ENCODE measurements at places on chromosomes 5 and 9.
A peak's percentile ranks its signal among the peaks of the same experiment; 100 is the strongest.

DNA sequence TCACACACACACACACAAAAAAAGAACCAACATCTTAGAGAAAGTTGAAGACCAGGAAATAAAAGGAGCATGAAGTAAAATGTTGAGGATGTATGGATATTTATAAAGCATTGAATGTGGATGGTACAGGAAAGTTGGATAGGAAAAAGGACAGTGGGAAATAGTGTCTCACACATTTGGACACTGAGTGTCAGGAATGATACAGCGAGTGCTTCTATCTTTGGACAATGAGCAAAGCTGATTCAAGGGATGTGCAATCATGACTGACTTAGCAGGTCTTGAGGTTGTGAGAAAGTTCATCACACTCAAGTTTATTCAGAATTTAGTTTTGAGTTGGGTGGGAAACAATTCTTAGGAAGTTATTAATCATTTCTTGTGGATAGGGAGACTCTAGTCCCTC, 50.1 kb upstream of the SRP19 start:
- no peak for DNase-seq

DNA sequence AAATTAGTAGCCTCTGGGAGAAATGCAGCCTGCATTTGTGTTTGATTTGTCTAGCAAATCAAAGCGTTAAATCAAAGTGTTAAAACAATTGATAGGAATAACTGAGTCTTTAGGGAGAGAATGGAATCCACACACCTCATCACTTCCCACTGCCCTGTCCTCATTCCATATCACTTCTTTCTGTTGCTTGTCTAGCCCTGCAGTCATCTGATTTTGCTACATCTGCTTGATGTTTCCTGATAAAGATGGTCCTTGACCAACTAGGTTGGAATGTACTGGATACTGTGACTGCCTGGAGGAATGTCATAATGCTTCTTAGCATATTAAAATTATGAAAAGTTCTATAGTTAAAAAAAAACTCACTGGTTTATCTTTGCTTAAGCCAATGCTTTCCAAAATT, 119.9 kb downstream of the DOCK2 start:
- no peak for DNase-seq

GRCh38 chr9:7259544-7260241, 501.9 kb downstream of the KDM4C start:
- no peak for DNase-seq

DNA sequence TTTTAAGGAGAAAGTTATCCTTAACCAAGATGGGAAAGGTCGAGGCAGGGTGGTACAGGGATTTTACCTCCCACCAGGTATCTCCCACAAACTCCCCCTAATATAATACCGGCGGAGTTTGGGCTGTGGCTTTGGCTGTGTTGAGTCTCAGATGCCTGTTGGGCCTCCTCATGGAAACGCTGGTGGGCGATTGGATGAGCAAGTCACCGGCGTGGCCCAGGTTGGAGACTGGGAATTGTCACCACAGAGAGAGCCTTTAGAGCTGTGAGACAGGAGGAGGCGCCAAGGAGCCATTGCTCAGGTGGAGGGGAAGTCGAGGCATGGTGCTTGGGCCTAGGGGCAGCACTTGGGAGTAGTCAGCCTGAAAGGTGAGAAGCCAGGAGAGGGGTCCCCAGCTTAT, 3.4 kb upstream of the CAMSAP1 start:
- no peak for DNase-seq

- no peak for DNase-seq
Observed at GRCh38 chr9:31320494-31320893, 1063.9 kb upstream of the ACO1 start.

GRCh38 chr5:65769539-65769938, 47.5 kb downstream of the NLN start:
- DNase-seq, result no peak

DNA sequence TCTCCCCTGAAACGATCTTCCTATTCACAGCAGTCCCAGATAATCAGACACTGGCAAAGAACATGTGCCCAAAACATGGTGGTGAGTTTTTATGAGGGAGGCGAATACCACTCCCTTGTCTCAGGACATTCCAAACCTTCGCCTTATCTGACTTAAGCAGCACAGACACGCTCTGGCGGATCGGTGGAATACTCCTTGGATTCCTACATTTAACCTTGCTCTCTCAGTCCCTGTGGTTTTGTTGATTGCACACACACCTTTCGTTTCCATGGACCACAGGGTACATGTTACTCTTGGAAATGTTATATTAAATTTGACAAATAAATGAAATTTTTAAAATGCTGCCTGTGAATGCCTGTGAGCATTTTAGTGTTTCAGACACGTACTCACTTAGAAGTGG, 87.8 kb upstream of the CPEB4 start:
- DNase-seq, result no peak

GRCh38 chr9:88979021-88979420, 12.2 kb upstream of the S1PR3 start:
- DNase-seq, result no peak

DNA sequence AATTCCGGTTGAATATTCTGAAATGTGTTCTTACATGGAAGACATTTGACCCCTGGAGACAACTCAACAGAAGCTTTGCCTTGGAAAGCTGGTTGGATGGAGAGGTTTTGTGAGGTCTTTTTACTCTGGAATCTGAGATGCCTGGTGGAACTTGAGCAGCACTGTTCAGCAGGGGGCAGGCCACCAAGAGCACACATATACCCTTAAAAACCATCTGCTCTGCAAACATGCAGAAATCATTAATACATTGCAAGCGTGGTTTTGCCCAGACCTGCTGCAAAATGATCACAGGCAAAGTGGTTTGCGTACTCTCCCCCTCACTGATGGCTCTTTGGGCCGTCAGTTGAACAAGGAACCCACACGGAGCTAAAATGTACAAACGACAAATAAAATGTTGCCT, 32.8 kb upstream of the DAP start:
- DNase-seq, result no peak

DNA sequence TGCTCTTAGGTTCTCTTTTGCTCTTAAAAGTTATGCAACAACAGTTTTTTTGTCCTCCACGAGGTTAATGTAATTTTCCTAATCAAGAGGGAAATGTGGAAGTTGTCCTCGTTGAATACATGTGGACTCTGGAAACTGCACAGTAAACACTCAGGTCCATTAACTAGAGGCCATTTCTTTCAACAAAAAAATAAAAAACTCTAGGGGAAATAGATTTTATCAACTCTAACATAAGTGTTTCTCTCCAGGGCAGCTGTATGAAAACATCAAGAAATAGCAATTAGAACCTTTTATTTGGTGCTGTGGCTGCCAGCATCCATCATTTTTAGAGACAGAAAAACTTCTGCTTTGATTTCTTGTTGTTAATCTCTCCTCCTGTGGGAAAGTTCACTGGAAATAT, 288.6 kb downstream of the ICE1 start:
- DNase-seq, result no peak

DNA sequence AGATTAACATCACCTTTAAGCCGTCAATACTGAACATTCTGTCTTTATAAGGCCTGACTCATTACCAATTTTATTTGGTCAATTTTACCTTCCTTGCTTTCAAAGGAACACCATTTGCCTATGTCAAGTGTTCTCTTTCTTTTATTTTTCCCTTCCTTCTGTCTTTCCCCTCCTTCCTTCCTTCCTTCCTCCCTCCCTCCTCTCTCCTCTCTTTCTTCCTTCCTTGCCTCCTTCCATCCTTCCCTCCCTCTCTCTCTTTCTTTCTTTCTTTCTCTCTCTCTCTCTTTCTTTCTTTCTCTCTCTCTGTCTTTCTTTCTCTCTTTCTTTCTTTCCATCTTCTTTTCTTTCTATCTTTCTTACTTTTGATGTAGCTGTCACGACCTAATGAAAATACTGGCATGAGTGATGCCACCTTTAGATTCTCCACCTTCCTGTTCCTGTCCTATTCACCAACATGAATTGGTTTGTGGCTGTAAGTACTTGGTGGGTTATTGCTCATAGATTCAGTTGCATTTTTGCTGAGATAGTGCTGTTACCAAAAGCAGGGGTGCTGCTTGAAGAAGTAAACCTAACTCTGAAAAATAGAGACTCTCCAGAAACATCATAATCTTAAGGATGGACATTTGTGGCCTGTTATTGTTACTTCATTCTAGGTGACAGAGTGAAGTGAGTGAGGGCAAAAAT, 33.8 kb downstream of the DOCK8 start:
- peak; percentile 44 for DNase-seq

DNA sequence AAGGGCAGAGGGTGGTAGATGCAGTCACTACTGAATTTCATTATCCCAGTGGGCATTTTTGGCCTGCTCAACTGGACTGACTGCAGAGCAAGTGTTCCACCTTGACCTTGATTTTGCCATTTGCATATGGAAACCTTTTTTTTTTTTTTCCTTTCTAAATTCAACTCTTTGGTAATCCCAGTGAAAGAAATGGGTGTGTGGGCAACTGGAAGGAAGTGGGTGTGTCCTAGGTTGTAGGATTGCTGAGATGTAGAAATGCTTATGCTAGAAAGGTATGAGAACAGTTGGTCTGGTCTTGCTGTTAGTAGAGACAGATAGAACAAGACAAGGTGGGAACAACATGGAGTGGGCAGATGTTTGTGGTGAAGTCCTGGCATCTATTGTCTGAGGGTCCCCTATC, 7.8 kb upstream of the IL12B start:
- DNase-seq, result no peak

DNA sequence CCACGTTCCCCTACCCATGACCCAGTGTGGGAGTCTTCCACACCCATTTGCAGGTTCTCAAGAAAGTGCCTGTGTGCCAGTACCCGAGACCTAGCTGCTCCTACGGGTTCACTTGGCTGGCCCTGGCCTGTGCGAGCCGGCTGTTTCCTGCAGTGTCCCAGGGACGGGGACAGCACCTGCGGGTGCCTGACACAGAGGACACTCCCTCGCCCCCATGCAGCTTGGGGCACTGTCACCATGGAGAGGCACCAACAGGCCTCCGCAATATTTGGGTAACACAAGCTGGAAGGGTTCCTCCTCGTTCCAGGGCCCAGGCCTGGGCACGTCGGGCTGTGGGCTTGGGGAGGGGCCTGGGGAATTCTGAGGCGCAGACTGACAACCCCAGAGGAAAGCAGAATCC, 41.4 kb downstream of the DUSP1 start:
- no peak for DNase-seq

DNA sequence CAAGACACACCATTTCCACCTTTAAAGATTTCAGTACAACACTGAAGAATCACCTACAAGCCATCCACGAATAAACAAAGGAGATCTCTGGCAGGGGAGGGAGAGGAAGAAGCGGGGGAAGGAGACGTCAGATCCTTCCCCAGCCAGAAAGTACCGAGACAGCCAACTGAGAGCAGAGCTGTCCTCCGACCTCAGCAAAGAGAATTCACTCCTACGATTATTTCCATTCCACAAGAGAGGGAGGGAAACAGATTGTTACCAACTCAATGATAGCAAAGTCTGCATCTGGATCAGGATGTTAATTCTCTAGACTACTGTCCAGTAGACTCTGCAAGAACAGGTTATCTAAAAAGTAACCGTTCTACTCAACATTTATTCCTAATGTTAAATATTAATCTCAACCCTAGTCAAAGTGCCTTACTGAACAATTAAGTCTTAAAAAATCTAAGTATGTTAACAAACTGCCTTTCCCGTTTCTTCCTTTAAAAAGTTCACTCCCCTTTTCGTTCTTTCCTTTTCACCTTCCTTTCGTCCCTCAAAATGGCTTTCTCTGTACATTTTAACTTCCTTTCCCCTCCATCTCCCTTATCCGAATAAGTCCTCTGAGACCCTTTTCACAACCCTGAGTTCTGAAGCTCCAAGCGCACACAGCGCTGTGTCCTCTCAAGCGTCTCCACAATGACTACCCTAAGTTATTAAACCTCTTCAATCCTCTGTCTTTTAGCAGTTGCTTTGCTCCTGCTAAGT, 1.4 kb downstream of the CHD1 start:
- DNase-seq, result peak; percentile 74

Data from activated CD4-positive, alpha-beta T cell treated with anti-CD3 and anti-CD28 coated beads, Interleukin-2, Interleukin-6, amounts not matched to agents 100 ng/mL and 50 ng/mL, durations not matched to agents 16 hours and 8 hours (primary cell).